K562 (cell line): ENCODE measurements at places on chromosomes 2 and 18.

GRCh38 chr18:23068570-23069310 is 66.5 kb upstream of the CABLES1 start:
- no peak for DNase-seq

GRCh38 chr2:117825437-117825836 is 10.9 kb downstream of the DDX18 start:
- no peak for DNase-seq

DNA sequence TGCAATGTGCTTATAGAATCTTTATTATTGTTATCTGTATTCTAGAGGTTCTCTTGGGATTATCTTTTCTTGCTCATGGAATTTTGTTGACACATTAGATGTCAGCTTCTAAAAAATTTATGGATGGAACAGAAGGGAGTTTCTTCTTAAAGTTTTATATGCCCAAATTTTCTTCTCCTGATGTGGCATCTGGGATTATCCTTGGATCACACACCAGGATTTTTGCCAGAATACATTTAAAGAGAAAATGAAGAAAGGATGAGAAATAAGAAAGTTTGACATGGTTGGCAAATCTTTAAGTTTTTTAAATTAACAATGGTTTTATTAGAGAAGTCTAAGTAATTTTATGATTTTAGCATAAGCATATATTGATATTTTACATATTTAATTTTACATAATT is 706.7 kb upstream of the TMEFF2 start:
- no peak for DNase-seq

GRCh38 chr2:33579227-33579626 is 19.9 kb downstream of the FAM98A start:
- no peak for DNase-seq

GRCh38 chr2:159140070-159140769 is 146.3 kb downstream of the WDSUB1 start:
- no peak for DNase-seq

DNA sequence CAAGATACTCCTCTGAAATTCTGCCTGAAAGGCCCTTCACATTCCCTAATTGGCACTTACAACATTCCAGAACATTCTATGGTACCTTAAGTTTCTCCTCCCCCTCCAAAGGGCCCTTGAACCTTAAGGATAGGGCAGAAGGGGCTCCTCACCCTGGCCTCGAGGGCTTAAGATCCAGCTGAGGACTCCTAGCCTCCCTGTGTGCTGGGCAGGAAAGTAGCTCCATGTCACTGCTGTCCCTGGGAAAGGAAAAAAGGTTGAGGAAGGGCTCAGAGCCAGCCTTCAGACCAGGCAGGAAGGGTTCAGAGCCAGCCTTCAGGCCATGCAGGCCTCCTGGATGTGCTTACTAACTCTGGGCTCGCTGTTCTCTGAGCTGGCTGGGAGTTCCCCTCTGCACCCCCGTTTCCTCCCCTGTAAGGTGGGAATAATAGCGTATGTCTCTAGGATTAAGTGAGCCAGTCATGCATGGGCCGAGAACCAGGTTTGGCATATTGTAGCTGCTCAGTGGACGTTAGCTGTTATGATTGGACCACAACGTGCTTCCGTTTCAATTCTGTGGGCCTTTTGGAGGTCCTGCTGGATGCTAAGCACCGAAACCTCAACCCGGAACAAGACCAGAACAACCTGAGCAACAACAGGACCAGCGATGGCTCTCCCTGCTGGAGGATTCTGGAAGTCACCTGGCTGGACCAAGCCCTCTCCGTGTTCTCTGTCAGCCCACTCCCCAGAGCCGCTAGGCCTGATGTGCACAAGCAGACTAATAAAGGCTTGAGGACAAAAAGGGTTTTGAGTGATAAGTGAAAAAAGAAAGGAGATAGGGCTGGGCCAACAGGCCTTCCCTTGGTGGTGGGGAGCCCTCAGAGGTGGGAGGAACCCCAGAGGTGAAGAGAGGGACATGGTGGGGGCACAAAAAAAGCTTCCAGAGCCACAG is 1.0 kb upstream of the B3GNT7 start:
- no peak for DNase-seq
